HepG2 (cell line): ENCODE measurements at places on chromosomes 3 and 15.

DNA sequence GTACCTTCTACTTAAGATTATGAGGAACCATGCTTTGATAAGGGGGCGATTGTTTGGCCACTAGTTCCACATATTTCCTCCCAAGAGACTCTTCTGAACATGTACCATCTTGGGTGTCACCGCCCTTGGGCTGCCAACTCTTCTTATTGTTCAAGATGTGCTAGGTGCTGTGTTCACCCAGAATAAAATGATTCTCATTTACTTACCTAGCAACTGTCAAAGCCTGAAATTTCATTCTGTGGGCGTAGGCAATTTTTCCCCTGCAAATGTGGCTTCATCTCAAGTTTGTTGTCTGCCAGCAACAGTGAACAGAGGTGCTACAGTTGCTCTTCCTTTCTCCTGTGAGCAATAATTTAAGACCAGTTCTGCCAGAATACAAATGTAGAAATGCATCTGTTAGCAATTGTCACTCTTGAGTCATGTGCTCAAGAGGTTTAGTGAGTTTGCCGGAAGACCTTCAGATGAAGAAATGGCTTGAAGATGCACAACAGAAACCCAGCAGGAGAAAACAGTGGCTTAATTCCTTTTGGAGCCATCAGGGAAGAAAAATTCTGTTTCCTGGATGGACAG, 41.3 kb upstream of the RARB start:
- DNase-seq, result no peak

- peak; percentile 14 for DNase-seq
Observed at GRCh38 chr15:57375827-57376695, at the start of gene CGNL1. CGNL1 (plus strand) TSS chr15:57376505; CDS start chr15:57438000, 61,495 bp downstream.

DNA sequence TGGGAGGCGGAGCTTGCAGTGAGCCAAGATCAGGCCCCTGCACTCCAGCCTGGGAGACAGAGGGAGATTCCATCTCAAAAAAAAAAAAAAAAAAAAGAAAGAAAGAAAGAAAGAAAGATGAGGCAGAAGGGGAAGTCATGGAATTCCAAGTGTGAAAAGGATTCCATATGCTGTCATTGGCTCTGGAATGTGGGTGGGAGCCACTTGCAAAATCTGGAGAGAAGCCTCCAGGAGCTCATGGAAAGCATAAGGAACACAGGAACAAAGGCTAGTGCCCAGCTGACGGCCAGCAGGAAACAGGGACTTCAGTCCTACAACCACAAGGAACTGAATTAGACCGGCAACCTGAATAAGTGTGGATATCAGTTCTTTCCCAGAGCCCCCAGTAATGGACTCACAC, 12.5 kb upstream of the TRAK1 start:
- no peak for DNase-seq

DNA sequence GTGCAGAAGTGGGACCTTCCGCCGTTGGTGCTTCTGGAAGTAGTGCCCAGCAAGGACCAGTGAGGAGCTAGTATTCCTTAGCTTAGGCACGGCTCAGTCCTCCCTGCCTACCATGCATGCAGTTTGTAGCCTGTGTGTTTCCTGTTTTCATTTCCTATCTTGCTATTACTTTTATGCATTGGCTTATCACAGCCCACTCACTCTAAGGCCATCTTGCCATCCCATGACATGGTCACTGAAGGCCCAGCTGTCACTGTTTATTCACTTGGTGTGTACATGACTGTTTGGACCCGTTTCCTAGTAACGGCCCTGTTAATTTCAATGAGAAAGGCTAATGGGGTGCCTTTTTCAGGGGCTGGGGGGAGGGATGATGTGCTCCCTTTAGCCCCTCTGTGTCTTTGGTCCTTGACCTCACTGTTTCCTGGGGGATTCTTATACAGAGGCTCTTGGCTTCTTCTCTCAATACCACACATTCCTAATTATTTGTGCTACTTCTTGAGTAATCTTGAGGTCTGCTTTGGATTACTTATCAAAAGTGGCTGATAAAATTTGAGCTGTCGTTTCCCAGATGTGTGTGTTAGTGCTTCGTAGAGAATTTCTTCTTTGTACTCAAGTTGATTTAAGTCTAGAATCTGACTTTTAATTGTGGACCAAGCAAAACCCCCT, 24.5 kb upstream of the TRAK1 start:
- DNase-seq, result peak; percentile 48

DNA sequence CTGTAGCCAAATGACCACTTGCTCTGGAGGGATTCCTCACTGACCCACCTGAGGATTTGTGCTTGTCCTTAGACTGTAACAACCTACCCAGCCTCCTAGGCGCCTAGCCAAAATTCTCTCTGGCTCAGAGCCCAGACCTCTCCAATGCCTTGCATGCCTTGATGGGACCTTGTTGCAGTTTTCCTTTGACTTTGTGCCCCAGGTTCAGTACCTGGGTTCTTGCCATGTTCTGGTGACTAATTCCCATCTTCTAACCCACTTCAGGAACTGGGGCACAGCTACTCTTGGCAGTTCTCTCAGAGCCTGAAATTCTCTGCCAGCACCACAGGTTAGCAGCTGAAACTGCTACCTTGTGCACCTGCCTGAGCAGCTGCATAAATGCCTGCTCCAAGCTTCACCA, 27.0 kb upstream of the UBE3A start:
- no peak for DNase-seq

DNA sequence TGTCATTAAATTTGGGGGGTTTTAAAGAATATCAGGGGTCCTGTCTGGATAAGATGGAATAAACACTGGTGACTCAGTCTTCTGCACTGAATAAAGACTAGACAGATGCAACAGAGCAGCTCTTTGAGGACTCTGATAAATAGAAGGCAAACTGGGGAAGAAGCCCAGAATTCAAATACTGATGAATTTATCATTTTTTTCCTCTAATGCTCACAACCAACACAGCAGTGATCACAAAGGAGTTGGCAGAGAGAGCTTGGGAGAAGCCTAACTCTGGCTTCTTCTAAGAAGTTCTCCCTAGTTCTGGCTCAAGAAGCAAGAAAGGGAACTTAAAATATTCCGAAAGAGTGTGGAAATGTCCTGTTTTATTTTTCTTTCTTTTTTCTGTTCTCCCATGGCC, 597.8 kb downstream of the FGF12 start:
- DNase-seq, result no peak

GRCh38 chr3:14145670-14146380, 21.0 kb downstream of the TMEM43 start:
- no peak for DNase-seq

DNA sequence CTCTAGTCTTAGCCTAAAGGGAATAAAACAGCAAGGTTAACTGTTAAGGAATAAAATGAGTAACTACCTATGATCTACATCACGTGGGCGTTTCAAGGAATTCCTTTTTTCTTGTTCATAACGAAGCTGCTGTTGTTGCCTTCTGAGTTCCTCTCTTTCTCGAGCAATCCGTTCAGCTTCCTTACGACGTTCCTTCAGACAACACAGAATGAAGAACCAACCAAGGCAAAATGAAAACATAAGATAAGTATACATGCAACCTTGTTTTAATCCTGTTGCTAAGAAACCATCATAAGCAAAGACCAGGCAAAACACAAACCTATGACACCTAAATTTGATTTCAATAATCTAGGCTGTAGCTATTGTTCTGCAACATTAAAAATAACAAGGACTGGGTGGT, 44.1 kb downstream of the SLTM start:
- no peak for DNase-seq

GRCh38 chr3:147941969-147942368, 532.8 kb downstream of the ZIC1 start:
- no peak for DNase-seq

DNA sequence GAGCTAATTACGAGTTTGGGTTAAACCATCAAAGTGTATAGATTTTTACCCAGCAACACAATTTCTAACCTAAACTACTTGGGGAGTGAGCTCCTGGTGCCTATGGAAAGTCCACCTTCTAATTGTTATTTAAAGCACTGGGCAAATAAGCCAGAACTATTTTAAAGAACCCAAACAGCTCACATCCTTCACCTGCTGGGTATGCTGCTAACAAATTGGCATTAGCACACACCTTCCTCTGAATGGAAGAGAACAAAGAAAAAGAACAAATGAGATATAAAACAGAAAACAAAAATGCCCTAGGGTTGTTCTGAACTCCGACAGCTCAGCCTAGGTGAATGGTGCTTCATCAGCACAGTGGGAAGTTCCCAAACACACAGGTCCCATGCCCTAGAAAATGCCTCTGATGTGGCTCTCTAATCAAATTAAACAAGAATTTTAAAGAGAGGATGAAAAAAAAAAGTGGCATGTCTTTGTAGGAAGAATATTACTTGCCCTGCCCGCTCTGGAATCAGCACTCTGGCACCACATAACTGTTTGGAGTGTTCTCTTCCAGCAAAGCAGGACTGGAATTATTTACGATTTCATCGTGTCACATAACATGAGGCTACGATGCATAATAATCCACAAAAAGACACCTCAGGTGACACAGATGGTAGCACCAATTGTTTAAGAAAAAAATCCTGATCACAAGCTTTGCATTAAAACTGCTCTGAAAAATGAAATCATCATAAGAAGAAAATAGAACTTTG, 334.4 kb downstream of the GBE1 start:
- no peak for DNase-seq

- DNase-seq, result no peak
Observed at GRCh38 chr3:137103739-137104138, 146.0 kb downstream of the IL20RB start.

GRCh38 chr3:171266740-171267073, 193.5 kb downstream of the TNIK start:
- no peak for DNase-seq

DNA sequence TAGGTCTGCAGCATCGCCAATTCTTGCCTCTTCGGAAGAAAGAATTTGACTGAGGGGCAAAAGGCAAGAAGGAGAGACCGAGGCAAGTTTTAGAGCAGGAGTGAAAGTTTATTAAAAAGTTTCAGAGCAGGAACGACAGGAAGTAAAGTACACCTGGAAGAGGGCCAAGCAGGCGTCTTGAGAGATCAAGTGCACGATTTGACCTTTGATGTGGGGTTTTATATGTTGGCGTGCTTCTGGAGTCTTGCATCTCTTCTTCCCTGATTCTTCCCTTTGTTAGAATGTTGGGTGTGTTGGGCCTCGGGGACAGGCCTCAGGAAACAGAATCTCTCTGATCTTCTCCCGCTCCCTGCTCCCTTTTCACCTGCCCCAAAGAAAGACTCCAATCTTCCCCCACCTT, 40.6 kb upstream of the FLNB start:
- no peak for DNase-seq

DNA sequence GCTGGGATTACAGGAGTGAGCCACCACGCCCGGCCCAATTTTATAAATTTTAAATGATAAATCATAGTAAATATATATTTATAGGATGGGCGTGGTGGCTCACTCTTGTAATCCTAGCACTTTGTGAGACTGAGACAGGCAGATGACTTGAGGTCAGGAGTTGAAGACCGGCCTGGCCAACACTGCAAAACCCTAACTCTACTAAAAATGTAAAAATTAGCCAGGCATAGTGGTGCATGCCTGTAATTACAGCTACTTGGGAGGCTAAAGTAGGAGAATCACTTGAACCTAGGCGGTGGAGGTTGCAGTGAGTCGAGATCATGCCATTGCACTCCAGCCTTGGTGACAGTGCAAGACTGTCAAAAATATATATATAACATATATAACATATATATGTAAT, 26.4 kb downstream of the MFN1 start:
- DNase-seq, result no peak

GRCh38 chr3:118577055-118577777, 457.4 kb downstream of the IGSF11 start:
- no peak for DNase-seq
